ENCODE measurements at places on chromosomes 3 and 15.

DNA sequence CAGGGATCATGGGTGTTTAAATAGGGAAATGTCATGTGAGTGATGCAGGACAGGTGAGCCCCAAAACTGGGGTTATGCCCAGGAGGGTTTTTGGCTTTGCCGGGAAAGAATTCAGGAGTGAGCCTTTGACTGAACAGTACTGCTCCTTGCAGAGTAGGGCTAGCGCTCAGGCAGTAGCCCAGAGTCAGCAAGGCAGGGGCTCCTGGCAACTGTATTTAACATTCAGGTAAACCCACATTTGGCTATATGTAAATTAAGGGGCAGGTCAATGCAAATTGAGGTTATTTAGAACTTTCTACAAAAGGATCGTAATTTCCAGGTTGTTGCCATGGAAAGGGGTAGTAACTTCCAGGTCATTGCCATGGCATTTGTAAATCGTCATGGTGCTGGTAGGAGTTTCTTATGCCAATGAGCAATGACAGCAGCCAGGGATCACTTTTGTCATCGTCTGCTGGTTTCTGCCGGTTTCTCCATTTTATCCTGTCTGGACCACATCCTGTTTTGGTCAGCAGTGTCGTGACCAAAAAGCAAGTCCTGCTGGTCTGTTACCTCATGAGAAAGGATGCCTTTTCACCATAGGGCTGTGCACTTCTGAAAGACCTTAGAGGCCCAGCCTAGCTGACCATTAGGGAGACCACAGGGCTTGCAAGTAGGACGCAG, 24.3 kb downstream of the MTHFS start:
- no peak for DNase-seq

DNA sequence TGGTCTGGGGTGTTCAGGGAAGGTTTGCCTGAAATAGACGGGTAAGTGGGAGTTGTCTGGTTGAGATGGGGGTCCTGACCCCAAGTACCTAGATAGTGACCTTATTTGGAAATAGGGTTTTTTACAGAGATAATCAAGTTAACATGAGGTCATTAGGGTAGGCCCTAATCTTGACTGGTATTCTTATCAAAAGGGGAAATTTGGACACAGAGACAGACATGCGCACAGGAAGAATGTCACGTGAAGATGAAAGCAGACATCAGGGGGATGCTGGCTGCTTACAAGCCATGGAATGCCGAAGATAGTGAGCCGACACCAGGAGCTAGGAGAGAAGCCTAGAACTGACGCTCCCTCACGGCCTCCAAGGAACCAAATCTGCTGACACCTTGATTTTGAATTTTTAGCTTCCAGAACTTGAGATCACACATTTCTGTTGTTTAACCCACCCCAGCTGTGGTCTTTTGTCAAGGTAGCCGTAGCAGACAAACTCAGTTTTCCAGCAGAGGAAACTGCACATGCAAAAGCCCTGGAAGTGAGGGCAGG, 17.1 kb downstream of the BHLHE40 start:
- DNase-seq: no peak

DNA sequence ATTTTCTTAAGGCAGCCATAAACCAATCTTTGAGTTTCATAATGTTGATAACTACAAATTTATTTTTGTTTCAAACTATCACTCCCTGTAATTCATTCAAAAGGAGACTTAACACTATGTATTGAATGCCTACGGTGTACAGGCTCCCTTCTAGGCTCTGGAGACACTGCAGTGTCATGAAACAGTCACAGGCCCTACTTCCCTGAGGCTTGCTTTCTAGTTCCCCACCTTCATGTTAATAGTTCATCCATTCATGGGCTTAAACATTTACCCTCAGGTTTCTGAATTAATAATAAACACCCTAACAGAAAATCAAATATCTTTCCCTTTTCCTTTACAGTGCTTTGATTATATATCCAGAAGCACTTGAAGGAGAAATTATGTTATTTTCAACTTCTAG, 168.7 kb downstream of the CHL1 start:
- no peak for DNase-seq

GRCh38 chr3:101271728-101272127, 48.6 kb downstream of the IMPG2 start:
- no peak for DNase-seq

- DNase-seq: no peak
These were observed 6.1 kb downstream of the CRTAP start for GRCh38 chr3:33119891-33120290.

DNA sequence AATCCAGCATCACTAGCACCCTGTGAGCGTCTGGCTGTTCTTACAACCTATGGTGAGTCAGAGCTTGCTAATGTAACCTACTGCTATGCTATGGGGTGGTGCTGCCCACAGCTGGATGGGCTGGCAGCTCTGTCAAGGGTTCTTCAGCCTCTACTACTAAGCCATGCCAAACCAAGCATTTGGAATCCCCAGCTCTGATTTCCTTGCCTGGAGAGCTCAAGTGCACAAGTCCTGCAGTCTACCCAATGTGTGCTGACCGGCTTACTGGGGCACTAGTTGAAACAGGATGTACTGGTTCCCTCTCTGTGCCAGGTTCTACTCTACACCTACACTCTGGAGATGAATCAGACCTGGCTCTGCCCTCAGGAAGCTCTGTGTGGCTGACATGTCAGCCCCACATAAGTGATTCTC, 4.2 kb downstream of the TEX264 start:
- DNase-seq: no peak

DNA sequence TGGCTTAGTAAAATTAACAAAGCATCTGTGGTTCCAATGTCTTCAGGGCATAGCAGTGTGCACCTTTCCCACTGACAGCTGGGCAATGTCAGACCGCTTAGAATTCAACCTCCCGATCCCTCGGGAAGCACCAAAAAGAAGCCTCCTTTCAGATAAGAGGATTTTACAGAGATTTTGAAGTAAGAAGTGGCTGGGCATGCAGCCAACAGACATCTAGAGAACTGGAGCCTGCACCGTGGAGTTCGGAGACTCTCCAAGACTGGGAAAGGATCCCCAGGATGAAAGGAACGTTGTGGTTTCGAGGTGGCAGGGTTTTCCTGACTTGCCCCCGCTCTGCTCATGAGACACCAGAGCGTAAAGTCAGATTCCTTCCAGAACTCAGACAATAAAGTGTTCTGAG, 5.3 kb downstream of the FAM174B start:
- DNase-seq: no peak

- DNase-seq: no peak
These were observed 35.1 kb upstream of the EIF3J start for GRCh38 chr15:44501768-44502366.

- DNase-seq: peak; percentile 17
These were observed 35.0 kb downstream of the CTSH start for GRCh38 chr15:78909791-78910228.

GRCh38 chr3:71414189-71414927, 169.2 kb downstream of the FOXP1 start:
- no peak for DNase-seq

- DNase-seq: no peak
These were observed 5.5 kb downstream of the WDR73 start for GRCh38 chr15:84648539-84648938.

GRCh38 chr3:15633766-15634598, 32.4 kb downstream of the BTD start:
- no peak for DNase-seq

DNA sequence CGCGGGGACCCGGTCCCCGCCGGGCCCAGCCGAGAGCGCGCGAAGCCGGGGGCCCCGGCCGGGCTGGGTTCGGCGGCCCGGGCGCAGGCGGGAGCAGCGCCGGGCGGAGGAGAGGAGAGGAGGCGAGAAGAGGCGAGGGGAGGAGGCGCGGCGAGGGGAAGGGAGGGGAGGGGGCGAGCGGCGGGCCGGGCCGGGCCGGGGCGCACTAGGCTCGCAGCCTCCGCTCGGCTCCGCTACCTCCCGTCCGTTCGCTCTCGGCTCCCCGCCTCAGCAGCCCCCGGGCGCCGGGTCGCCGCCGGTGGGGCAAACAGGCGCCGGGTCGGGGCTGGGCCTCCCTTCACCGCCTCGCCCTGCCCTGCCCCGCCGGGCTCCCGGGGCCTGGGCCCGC, 351 bp downstream of the INSYN1 start:
- DNase-seq: no peak

DNA sequence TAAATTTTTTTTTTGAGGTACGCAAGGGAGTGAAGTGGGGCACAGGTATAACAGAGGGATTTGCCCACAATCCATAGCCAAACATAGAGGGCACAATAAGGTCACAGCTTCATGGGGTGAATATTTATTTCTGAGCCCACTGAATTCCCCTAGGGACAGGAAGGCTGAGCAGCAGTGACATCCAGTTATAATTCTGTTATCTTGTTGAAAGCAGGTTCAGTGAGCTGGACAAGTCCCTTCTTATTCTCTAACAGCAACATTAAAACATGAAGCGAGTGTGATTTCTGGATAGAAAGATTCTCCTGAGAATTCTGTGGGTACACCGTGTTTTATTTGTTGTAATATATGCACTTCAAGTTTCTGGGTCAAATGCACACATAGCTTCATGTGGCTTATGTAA, 538.2 kb downstream of the NAALADL2 start:
- DNase-seq: no peak

DNA sequence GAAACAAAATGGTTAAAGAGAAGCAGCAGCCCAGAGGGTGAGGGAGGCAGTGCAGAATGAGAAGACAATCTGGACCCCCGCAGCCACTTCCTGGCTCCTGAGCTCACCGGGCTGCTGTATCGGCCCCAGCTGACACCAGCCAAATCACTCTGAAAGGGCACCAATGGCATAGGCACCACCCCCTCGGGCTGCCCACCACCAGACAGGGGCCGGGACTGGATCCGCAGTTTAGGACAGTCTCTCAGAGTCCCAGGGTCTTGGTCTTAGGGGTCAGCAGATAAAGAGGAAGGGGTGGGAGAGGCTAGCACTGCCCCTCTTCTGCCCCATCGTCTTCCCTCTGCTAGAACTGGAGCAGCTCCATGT, 17.9 kb upstream of the EHD4 start:
- no peak for DNase-seq

DNA sequence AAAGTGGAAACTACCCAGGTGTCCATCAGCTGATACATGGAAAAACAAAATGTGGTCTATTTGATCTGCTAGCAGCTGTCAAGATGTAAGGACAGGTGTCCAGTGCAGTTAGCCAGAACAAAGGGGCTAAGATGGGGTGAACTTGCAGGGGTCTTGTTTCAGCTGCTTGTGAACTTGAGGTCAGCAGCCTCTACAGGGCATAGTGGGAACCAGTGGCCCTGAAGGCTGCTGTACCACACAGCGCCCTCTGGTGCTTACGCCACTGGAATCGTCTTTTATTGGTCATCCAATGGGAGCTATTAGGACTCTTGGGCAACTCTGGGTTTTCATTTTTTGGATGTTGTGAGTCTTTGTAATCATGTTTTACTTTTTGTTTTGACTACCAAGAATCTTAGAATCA, 62.2 kb upstream of the CTSH start:
- DNase-seq: no peak

DNA sequence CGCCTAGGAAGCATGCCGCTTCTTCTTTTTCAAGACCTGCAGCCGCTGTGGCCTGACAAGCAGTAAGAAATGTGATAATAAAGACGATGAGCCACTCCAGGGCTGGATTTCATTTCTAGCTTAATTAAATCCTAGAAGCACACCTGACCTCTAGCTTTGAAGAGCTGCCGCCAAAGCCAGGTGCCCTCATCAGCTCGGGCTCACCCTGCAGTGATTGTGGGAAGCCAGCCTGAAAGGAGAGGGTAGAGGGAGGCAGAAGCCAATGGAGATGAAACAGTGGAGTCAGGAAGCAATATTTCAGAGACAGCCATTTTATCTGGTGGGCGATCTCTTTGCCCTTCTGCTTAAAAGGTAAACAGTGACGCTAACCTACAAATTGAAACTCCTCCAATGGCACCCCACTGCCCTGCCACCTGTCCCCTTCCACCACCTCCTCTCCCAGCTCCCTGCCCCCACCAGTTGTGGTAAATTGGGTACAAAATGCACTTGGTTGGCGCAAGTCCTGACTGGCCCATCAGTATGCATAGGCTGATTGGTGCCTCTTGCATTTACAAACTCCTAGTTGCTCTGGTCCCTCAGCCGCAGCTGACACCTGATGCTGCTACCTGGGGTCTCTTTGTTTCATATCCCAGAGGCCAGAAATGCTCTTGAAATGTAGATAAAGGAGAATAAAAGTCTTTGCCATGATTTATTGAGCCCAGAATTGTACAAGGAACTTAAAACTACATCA, 385.3 kb downstream of the PDCD6IP start:
- DNase-seq: no peak

DNA sequence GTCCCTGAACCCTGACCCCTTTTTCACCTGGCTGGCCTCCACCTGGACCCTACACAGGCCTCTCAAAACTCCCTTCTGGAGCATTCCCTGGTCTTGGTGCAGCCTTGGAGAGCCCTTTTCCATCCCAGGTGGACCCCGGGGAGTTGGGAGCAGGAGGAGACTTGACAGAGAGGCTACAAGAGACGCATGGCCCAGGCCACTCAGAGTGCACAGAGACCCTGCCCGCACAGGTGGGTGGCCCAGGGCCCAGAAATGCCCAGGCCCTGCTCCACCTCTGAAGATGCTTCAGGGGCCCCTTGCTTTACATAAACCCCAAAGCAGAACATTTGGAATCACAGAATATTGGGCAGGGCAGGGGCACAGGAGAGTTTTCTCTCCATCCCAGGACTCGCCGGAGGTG, 34.4 kb downstream of the CYP11A1 start:
- DNase-seq: no peak

- DNase-seq: no peak
These were observed 2.7 kb downstream of the CHDH start for GRCh38 chr3:53843195-53844177.

DNA sequence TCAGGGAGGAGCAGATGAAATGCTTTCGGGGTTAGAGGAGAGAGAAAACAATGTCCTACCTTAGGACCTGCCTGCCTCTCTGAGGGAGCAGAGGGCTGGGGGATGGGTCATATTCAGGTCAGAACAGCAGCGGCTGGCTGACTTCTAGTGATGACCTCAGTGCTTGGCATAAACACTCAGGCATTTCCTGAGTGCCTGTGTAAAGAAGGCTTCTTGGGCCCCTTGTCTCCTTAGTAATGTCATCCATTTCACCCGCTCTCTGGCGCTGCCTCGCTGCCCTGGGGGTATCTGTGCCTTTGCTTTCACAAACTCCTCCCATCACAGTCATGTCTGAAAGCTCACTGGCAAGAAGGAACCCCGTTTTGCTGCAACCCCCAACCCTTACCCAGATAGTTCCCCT, 82.9 kb upstream of the GSK3B start:
- no peak for DNase-seq

- no peak for DNase-seq
These were observed 74.8 kb downstream of the RPL39L start for GRCh38 chr3:187064210-187065115.
